ENCODE measurements at places on chromosomes 7 and 10.

DNA sequence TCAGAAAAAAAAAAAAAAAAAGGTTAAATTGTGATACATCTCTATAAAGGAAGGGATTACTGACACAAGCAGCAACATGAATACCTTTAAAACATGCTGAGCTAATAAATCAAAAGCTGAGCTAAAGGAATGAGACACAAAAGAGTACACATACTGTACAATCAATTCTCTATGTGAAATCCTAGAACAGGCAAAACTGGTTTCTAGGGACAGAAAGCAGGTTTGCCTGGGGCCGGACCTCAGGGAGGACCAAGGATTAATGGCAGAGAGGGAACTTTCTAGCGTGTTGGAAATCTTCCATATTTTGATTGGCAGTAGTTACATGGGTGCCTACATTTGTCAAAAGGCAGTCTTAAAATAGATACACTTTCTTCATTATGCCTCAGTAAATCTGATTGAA lies 52.5 kb downstream of the KLRG2 start:
- no peak for DNase-seq

DNA sequence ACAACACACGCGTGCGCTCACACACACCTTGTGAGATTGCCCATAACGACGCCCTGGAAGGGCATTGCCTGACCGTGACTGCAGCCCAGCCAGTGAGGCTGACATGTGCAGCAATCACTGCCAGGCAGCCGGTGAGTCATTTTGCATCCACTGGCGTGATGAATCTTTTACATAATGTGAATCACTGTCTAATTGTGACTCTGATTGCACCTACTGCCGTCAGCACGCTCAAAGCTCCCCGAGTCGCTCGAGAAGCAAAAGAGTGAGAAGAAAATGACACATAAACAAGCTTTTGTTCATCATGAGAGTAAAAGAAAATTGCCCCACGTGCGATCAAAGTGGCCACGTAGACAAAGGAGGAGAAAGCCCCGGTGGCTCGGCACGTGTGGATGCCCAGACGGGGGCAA lies 117.4 kb upstream of the PFKP start:
- DNase-seq: no peak

- DNase-seq: no peak
These were observed 320.9 kb upstream of the NPSR1 start for GRCh38 chr7:34337163-34337562.

- no peak for DNase-seq
These were observed 103.1 kb upstream of the RHOBTB1 start for GRCh38 chr10:61047081-61047480.

GRCh38 chr10:132804287-132804686 lies 18.3 kb upstream of the NKX6-2 start:
- no peak for DNase-seq

DNA sequence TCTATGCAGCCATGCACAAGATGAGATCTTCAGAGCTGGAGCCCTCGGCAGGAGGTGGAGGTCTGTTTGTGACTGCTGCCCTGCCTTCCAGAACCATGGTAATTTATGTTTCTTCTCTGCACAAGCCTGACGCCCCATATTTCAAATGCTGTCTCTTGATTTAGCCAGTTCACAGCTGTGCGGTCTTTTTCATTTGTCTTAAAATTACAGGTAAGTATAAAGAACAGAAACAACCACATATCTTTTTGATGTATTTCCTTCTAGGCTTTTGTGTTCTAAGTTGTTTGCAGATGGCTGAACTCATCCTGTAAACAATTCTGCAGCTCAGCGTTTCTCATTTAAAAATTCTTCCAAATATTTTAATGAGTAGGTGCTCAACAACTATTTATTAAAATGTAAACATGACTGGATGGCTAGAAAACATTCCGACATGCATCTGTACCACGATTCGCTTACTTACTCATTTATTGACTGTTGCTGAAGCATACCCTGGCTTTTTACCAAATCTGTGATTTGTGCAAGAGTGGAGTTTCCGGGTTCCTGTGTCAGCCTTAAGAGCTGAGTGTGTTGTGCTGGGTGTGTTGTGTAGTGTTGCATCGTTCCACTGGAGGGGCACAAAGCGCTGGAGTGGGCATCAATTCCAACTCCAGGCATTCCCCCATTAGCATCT lies 58.9 kb downstream of the PIP4K2A start:
- no peak for DNase-seq

DNA sequence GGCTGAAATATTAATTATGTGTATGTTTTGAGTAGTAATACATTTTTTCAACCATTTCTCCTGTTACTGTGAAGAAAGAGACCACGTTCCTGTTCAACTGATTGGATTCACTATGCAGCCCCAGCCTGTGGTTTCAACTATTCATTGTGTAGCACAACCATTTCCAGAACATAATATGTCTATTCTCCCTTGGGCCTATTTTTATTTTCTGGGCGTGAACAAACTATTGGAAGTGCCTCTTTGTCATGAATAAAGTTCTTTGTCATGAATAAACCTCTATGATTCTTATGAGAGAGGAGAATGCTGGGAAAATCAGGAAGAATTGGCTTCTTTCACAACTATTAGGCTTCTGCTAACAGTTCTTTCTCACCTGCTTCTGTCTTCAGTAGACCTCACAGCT lies 152.4 kb downstream of the GNAT3 start:
- no peak for DNase-seq
